NCI-H2081 treated with DMSO at 0.1 percent for 48 hours (cell line): ENCODE measurements at places on chromosomes 12 and 14.

GRCh38 chr14:55336691-55337090, 65.5 kb downstream of the FBXO34 start:
- DNase-seq, result no peak

DNA sequence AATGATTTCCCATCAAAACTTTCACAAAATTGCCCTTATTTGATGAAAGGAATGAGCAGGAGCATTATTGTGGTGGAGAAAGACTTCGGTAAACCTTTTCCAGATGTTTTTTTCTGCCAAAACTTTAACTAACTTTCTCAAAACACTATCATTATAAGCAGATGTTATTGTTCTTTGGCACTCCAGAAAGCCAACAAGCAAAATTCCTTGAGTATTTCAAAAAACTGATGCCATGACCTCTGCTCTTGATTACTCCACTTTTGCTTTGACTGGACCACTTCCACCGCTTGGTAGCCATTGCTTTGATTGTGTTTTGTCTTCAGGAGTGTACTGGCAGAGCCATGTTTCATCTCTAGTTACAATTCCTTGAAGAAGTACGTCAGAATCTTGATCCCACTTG, 29.7 kb upstream of the RAB21 start:
- DNase-seq, result no peak

DNA sequence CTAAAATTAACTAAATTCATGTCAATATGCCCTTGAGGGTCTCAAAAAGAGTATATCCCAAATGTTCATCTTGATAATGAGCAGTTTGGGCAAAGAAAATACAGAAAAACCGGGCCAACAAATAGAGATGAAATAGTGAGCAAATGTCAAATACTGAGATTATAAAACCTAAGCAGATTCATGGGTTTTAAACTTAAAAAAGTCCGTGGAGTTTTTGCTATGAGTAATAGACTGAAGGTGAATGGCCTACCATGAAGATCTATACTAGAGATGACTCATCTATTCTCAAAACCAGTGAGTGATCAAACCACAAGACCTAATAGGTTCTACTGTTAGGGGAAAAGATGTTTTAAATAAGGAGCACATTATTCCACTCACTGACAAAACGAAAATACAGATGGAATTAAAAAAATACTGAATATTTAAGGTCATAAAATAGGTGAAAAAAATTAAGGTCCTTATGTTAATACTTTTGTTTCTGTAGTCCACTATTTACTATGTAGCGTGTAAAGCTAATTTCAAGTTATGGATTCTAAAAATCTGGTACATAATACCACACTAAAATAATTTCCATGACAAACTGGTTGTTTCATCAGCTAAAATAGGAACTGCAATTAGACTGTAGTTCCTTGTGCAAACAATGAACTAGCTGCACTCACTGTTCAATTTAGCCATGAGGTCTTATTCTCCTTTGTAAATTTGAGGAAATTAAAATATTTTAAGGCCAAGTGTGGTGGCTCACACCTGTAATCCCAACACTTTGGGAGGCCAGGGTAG, 5.0 kb downstream of the HNRNPC start:
- no peak for DNase-seq

DNA sequence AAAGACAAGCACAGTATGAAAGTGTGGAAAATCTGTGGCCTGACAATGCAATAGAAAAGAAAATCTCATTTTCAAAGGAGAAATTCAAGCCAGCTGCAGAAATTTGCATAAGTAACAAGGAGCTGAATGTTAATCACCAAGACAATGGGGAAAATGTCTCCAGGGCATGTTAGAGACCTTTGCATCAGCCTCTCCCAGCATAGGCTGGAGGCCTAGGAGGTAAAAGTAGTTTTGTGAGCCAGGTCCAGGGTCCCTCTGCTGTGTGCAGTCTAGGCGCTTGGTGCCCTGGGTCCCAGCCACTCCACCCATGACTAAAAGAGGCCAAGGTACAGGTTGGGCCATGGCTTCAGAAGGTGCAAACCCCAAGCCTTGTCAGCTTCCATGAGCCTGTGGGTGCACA, 58.3 kb downstream of the TESPA1 start:
- DNase-seq, result no peak
